ENCODE measurements at places on chromosomes 2 and 18. TPM values are rescaled to one million over a fixed set of nuclear protein-coding genes. Genes with fewer than 3 reads are reported as not detected.

ABCG8 gene
- not detected for total RNA-seq

WDR54 gene
- 47.9 TPM for total RNA-seq

ANKRD30B gene
- not detected for total RNA-seq

SERPINB12 gene
- total RNA-seq, result not detected

XDH gene
- total RNA-seq, result not detected

SKA1 gene
- total RNA-seq, result 14.6 TPM

MERTK gene
- total RNA-seq, result 7.8 TPM

SLC19A3 gene
- 0.15 TPM for total RNA-seq

CCDC74A gene
- 4.9 TPM for total RNA-seq

TMEM37 gene
- 0.91 TPM for total RNA-seq

L3MBTL4 gene
- total RNA-seq, result 0.46 TPM

FASTKD1 gene
- total RNA-seq, result 23.4 TPM

EVA1A gene
- total RNA-seq, result 138 TPM

VPS4B gene
- 61.7 TPM for total RNA-seq

CNGA3 gene
- total RNA-seq, result not detected

MROH2A gene
- not detected for total RNA-seq

RUFY4 gene
- total RNA-seq, result not detected

MBP gene
- 0.30 TPM for total RNA-seq

CRACDL gene
- total RNA-seq, result 7.3 TPM

ANKRD36C gene
- total RNA-seq, result 107 TPM

MGAT4A gene
- total RNA-seq, result 84.5 TPM

SMIM21 gene
- not detected for total RNA-seq

STON1 gene
- 11.0 TPM for total RNA-seq

B4GALT6 gene
- total RNA-seq, result 7.8 TPM

TM4SF20 gene
- not detected for total RNA-seq

SLC40A1 gene
- 4.5 TPM for total RNA-seq

LRRFIP1 gene
- total RNA-seq, result 135 TPM

SUCLG1 gene
- 71.3 TPM for total RNA-seq

FHL2 gene
- 111 TPM for total RNA-seq

NXPH2 gene
- total RNA-seq, result 0.32 TPM

PLGLB2 gene
- total RNA-seq, result 0.32 TPM

SERPINB4 gene
- under 0.01 TPM for total RNA-seq

SPHKAP gene
- under 0.01 TPM for total RNA-seq

TANC1 gene
- 53.0 TPM for total RNA-seq

EIF2B4 gene
- 29.6 TPM for total RNA-seq

HOXD12 gene
- total RNA-seq, result not detected

SRD5A2 gene
- not detected for total RNA-seq

C1QL2 gene
- 0.15 TPM for total RNA-seq

LMAN2L gene
- 29.3 TPM for total RNA-seq

NPC1 gene
- total RNA-seq, result 41.5 TPM

RAX gene
- total RNA-seq, result not detected

TDRD15 gene
- under 0.01 TPM for total RNA-seq

Data from epithelial cell of umbilical artery (primary cell).